CD8-positive, alpha-beta memory T cell (primary cell): ENCODE measurements at places on chromosomes 2 and 18. TPM values are rescaled to one million over a fixed set of nuclear protein-coding genes. Genes with fewer than 3 reads are reported as not detected.

GRCh38 chr2:101047075-101047766, 45.1 kb downstream of the RPL31 start:
- no peak overlapping the region for H3K27ac ChIP-seq
- peaks cover 3% of the 10 kb centered on the region for H3K27me3 ChIP-seq
- no peak overlapping the region for H3K4me3 ChIP-seq

- DNase-seq, result no peak
- no peak overlapping the region for H3K4me3 ChIP-seq
- no peak overlapping the region for H3K27ac ChIP-seq
Observed at GRCh38 chr18:79975985-79976680, 11.7 kb downstream of the HSBP1L1 start.

DNA sequence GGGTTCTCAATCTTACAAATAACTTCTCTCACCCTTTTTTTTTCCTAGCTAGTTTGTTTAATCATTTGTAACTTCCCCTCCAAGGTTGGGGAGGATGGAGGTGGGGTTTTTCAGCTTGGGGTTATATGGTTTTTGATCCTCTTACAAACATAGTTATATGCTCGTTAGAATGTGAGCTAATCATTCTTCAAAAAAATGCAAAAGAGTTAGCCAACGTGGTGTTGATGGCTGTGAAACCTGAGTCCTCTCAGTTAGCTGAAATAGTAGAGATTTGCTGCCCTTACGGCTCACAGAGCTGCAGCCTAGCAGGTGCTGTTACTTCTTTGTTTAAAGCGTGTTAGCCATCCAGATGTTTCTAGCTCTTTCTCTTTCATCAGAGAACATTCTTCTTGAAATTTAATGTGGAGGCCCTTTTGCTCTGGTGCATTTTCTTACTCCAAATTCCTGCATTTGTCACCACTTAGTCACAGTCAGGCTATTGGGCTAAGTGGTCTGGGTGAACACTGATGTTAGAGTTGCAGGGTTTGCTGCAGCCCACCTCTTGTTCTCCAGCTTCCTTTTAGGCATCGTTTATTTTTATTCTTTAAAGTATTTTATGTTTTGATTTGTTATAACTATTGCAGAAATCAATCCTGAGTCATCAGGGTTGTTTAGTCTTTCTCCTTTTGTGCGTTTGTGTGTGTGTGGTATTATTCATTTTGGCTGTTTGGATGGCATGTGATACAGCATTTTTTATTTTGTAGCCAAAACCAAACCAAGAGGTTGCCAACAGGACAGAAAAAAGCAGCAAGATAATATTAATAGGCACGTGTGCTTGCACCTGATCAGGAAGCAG, 41.1 kb downstream of the LIMS1 start:
- no peaks in the 10 kb centered on the region for H3K36me3 ChIP-seq
- H3K4me3 ChIP-seq, result no peak overlapping the region
- no peak overlapping the region for H3K27ac ChIP-seq
- no peaks in the 10 kb centered on the region for H3K27me3 ChIP-seq
- H3K4me1 ChIP-seq, result no peaks in the 10 kb centered on the region

DNA sequence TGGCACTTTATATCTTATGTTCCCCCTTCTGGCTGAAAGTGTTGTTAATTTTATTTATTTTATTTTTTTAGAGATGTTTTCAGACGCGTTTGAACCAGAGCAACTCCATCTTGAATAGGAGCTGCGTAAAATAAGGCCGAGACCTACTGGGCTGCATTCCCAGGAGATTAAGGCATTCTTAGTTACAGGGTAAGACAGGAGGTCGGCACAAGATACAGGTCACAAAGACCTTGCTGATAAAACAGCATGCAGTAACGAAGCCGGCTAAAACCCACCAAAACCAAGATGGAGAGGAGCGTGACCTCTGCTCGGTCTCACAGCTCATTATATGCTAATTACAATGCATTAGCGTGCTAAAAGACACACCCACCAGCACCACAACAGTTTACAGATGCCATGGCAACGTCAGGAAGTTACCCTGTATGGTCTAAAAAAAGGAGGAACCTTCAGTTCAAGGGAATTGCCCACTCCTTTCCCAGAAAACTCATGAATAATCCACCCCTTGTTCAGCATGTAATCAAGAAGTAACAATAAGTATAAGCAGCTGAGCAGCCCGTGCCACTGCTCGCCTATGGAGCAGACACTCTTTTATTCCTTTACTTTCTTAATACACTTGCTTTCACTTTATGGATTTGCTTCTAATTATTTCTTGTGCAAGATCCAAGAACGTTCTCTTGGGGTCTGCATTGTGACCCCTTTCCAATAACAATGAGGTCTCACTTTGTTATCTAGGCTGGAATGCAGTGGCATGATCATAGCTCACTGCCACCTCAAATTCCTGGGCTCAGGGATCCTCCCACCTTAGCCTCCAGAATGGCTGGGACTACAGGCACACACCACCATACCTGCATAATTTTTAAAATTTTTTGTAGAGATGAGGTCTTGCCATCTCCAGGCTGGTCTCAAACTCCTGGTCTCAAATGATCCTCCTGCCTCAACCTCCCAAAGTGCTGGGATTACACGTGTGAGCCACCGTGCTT, 55.9 kb downstream of the CACNB4 start:
- H3K4me1 ChIP-seq, result no peaks in the 10 kb centered on the region
- H3K36me3 ChIP-seq, result no peaks in the 10 kb centered on the region
- no peak overlapping the region for H3K4me3 ChIP-seq
- H3K27me3 ChIP-seq, result no peaks in the 10 kb centered on the region
- no peak for DNase-seq

DNA sequence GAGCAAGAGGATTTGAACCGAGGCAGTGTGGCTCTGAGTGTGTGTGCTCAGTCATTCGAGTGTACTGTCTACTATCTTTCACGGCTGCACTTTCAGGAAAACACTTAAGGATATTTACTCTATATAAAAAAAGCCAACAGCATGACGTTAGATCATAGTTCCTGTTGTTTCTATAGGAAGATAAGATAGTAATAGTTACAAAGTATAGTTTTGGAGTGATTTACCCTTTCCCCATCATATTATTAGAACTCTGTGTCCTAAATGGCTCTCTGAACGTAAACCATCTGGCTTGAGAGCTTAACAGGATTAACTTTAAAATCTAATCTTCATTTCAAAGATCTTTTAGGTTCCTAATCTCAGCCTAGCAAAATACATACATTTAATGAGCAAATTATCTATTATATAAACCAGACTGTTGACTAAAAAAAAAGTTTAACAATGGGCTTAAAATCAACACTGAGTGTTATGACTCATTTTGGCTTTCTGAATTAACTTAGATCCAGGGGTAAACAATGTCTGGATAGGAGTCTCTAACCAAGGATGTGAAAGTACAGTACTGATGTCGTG, 150.3 kb upstream of the DNMT3A start:
- DNase-seq, result no peak
- H3K27me3 ChIP-seq, result no peaks in the 10 kb centered on the region
- no peaks in the 10 kb centered on the region for H3K36me3 ChIP-seq
- H3K4me1 ChIP-seq, result no peaks in the 10 kb centered on the region
- H3K4me3 ChIP-seq, result no peak overlapping the region
- H3K27ac ChIP-seq, result no peak overlapping the region

DNA sequence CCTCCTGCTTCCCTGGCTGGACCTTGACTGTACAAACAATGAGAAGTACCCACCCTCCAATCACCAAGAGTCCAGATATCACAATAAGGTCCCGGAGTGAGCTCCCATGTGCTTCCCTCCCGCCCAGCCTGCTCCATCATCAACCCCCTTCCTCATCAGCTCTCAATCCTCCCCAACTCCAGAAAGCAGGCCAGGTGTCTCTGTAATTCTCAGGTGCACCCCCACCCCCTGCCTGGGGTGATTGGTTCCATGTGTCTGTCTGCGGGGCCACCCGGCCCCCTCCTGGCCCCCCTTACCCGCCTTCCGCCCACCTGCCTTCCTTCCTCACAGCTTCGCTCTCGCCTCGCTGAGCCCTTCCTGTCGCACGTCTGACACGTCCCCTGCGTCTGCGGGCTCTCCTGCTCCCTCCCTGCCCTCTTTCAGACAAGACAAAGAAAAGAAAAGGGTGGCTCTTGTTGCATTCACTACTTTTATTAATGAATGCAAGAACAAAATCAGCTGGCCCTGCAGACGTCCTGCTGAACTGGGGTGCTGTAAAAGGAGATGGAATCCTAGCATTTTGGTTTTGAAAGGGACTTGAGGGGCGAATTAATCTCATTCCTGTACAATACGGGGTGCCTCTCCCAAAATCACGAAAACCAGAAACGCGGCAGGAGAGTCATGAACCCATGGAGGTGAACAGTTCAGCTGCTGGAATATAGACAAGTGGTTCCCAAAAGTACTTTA, 26.5 kb upstream of the IGFBP2 start:
- H3K4me1 ChIP-seq, result peaks cover 9% of the 10 kb centered on the region
- DNase-seq, result peak; percentile 4
- H3K27ac ChIP-seq, result no peak overlapping the region
- no peaks in the 10 kb centered on the region for H3K27me3 ChIP-seq

IL1F10 gene
- not detected for total RNA-seq

HOXD3 gene
- total RNA-seq, result not detected

NXPH2 gene
- not detected for total RNA-seq

SKA1 gene
- 28.7 TPM for total RNA-seq
